ENCODE measurements at places on chromosomes 5 and 9. TPM values are rescaled to one million over a fixed set of nuclear protein-coding genes. Genes with fewer than 3 reads are reported as not detected.

- no peak for DNase-seq
Observed at GRCh38 chr5:175772747-175773533, 98.4 kb upstream of the CPLX2 start.

Gene TAF11L10
- not detected for total RNA-seq

Gene OMD
- total RNA-seq, result not detected

- no peak for DNase-seq
Observed at GRCh38 chr9:137545123-137545522, 5.1 kb downstream of the PNPLA7 start.

- no peak for DNase-seq
Observed at GRCh38 chr5:9766581-9766980, 136.4 kb upstream of the TAS2R1 start.

DNA sequence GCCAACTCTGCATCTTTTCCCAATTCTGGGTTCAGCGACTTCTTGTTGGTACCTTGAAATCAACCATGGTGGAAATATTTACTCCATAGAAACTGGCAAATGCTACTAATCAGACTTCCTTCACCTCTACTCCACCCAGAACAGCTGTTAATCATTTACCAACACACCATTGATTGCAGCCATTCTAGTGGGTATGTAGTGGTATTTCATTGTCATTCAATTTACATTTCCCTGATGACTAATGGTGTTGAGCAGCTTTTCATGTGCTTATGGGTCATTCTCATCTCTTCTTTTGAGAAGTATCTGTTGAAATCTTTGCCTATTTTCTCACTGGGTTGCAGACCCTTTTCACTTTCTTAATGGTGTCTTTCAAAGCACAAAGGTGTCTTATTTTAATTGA, 122.4 kb upstream of the MSX2 start:
- DNase-seq, result no peak

GRCh38 chr9:108687006-108687987, 168.5 kb downstream of the ACTL7B start:
- no peak for DNase-seq

GRCh38 chr5:158121678-158122077, 262.7 kb upstream of the CLINT1 start:
- no peak for DNase-seq

DNA sequence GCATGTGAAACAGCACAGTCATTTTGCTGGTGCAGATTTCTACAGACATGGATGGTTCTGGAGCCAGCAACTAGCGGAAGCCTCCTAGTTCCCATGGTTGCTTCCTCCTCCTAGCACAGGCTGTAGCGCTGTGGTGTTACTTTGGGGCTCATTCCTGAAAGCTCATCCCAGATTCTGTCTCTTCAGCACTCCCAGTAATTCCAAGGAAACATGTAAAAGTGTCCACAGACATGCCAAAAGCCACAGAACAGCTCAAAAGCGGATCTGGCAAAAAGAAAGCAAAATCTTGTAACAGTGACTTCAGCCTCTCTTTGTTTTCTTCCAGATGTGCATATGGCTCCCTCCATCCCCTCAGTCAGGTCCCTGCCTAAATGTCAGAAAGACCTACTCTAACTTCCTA, 144.1 kb downstream of the CEP120 start:
- no peak for DNase-seq

Gene PCDHAC2
- total RNA-seq, result not detected

Gene SPOCK1
- not detected for total RNA-seq

DNA sequence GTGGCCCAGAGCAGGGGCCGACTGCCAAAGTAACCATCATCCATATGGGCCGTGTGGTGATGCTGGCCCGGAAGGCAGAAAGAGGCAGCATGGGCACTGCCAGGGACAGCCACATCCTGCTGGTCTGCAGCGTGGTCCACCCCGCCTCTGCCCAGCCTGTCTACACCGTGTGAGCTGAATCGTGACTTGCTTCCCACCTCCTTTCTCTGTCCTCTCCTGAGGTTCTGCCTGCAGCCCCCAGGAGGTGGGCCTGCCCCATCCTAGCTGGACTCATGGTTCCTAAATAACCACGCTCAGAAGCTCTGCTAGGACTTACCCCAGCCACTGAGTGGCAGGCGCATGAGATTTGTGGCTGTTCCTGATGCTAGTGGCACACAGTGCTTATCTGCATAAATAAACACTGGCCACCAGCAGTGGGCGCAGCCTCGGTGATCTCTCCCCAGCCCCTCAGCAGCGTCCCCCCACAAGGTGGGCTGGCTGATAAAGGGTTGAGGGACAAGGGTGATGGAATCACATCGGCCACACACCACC, 22.6 kb upstream of the SUSD3 start:
- DNase-seq, result no peak

DNA sequence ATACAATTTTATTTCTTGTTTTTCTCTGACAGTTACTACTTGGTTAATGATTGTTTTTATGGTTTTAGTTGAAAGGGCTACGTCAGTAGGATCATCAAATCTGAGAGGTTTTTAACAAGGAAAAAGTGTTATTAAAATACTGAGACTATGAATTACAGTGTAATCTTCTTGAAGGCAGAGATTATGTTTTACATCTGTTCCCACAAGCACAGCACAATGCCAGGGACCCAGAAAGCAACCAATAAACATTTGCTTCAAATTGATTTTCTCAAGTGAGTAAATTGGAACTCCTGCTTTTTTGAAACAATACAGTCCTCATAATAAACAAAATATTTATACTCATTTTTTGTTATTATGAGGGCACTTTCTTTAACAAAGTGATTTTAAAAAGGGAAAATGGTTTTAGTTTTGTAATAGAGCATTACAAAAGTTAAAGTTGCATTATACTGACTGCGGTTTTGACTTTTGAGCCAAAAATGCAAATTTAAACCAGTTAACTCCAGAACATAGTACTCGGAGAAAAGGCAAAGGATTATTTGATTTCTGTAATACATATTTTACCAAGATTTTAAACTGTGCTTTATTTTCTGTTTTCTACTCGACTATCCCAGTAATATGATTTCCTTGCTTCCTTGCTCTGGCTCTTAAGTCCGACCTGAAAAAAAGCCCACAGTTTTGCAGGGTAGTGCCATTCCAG, 176.9 kb downstream of the GDNF start:
- no peak for DNase-seq

DNA sequence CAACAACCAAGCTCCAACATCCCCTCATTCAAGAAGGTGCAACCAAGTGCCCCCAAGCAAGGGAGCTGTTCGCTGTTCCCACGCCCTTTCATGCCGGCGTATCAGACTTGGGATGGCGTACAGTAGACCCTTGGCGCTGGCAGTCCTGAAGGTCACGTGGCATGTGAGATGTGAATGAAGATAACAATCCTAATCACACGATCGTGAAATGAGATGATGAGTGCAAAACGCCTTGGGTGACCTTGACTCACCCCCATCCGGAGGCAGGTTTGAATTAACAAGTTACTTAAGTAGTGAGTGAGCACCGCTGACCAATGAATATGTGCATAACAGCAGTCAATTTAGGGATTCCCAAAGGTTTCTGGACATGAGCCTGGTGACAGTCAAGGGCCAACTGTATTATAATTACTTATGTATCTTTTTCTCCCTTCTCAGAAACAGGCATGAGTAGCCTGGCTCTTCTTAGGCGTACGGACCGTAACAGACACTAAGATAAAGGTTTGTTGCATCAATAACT, 150.2 kb downstream of the TTLL11 start:
- DNase-seq, result no peak

GRCh38 chr9:100555471-100555870, 22.4 kb upstream of the CAVIN4 start:
- no peak for DNase-seq

Gene ADAMTS19
- not detected for total RNA-seq

- no peak for DNase-seq
Observed at GRCh38 chr5:149596712-149597111, 15.4 kb downstream of the ARHGEF37 start.

- DNase-seq, result no peak
Observed at GRCh38 chr5:125517973-125518550, 771.6 kb upstream of the ZNF608 start.

DNA sequence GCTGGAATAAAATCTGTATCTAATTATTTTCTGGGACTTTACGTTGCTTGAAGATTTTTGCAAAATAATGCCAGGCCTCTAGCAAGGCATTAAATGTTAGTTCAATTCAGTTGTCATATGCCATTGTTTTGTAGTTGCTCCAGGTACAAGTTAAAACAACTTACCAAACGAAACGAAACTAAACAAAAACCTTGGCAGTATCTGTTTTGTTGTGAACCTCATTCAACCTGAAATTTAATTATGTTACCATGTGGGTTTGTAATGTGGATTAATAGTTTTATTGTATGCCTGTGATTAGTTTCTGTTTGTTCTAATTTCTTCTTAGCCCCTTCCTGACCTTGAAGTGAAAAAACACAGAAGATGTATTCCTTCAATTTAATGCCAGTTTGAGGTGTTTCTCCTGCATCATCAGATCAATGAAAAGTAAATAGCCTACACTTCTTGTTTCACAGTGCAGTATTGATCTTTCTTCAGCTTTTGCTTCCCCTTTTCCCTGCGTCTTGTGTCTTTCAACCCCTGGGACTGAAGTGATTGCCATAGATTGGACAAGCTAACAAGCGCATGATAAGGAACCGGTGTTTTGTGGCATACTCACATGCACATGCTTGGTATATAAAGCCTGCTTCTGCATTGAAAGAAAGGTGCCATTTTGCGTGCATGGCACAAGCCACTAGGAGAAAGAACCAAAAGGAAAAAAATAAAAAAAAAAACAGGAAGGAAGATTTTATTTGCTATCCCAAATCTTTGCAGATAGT, 699.0 kb upstream of the ARRDC3 start:
- no peak for DNase-seq

DNA sequence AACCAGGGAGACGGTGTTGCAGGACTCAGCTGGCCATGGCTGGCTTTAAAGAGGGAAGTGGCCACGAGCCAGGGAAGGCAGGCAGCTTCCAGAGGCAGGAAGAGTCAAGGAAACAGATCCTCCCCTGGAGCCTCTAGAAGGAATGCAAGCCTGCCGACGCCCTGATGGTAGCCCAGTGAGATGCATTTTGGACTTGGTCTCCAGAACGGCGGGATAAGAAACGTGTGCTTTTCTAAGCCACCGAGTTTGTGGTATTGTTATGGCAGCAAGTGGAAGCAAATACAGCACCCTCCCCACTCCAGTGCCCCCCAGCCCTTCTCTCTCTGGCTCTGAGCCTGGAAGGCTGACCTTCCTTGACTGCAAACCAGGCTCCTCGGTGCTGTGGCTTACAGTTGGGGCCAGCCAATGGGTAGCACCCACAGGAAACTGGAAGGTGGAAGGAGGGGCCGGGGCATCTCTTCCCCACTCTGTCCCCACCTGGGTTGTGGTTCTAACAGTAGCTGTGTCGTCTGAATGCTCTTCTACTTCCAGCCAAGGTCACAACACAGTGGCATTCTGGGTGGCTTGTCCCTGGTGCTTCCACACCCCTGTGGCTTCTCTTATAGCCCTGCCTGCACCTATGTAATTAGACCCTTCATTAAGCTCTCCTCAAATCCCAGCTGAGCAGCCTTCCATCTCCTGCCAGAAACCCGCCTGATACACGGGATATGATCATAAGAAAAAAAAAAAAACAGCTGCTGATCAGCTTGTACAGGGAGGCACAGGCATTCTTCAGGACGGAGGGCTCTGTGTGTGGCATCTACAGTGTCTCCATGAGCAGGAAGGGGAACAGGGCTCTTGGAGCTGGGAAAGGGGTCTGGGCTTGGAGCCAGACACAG, 29.9 kb upstream of the UNC5A start:
- no peak for DNase-seq

DNA sequence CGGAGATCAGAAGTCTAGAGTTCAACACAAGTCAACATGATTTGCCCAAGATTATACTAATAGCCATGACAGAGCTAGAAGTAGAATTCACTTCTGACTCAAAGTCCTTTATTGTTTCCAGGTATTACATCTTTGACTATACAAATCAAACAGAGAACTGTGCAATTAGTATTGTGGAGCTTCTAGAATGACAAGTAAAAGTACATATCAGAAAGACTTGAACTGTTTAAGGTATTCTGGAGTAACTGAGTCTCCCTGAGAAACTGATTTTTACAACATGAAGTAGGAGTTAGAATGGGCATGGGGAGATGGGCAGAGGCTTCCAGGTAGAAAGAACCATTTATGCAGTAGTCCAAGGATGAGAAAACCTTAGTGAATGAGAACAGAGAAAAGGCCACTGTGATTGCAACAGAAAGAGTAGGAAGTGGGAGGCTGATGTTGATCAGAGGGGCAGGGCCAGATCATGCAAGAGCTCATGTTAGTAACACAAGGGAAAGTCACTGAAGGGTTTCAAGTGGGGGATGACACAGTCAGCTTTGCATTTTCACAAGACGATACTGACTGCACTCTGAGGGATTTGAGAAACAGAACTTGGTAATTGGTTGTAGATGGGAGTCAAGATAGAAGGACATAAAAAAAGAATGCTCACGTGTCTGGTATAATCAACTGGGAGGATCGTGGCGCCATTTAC, 280.7 kb downstream of the RFX3 start:
- DNase-seq, result no peak

Gene PROB1
- total RNA-seq, result 1.1 TPM

DNA sequence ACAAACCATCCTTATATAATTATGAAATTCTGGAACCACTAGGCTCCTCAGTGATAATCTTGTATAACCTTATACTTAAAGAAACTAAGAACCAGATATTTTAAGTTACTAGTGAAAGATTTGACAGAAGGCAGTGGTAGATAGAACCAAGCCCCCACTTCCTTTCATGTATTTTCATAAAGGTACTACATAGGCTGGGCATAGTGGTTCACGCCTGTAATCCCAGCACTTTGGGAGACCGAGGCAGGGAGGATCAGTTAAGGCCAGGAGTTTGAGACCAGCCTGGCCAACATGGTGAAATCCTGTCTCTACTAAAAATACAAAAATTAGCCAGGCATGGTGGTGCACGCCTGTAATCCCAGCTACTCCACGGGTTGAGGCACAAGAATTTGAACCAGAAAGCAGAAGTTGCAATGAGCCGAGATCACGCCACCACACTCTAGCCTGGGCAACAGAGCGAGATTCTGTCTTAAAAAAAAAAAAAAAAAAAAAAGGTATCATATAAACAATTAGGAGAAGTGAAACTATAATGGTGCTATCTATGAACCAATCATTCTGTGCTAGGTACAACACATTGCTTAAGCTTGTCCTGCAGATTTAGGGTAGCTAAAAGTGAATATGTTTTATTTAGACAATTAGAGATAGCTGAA, 27.9 kb upstream of the DTWD2 start:
- DNase-seq, result no peak

DNA sequence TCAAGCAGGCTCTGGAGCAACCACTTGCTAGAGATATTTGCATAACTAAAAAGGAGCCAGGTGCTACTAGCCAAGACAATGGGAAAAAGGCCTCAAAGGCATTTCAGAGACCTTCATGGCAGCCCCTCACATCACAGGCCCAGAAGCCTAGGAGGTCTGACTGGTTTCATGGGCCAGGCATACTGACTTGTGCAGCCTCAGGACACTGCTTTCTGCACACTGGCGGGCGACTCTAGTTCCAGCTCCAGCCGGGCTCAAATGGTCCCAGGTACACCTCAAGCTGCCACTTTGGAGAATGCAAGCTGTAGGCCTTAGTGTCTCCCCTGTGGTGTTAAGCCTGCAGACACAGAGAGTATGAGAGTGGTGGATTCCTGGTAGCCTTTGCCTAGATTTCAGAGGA, 27.1 kb downstream of the COX7C start:
- DNase-seq, result no peak

- no peak for DNase-seq
Observed at GRCh38 chr5:2658881-2659470, 92.5 kb downstream of the IRX2 start.
